ENCODE measurements at places on chromosomes 6 and 20.

DNA sequence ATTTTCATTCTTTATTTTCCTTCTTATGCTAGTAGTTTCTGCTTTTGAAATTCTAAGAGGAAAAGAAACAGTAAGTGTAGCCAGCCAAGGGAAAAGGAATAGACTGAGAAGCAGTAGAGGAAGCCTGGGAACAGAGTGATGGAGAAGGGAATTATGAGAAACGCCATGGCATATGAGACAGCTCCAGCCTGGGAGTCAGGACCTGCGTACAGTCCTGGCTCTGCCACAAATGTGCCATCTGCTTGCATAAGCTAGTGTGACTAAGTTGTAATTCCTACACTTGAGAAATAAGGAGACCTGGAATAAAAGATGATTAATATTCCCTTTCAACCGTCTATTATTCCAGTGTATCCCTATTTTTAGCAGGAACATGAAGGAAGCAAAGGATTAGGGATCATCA lies 47.5 kb downstream of the OSTM1 start:
- DNase-seq: no peak

DNA sequence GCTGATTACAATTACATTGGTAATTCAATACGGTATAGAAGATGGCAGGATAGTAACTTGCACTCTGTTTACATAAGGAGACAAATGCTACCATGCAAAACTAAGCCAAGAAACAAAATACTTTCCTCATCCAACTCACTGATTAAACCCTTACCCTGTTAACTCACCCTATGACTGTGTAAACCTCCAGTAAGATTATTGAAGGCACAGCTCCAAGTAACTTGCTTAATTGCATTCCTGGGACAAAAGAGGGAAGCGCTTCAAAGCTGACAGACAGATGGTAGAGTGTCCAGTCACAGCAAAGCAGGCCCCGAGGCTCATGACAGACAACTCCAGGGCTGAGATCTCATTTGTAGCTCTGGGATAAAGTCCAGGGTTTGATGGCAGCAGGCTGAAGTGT lies 6.9 kb upstream of the KIF16B start:
- DNase-seq: no peak

DNA sequence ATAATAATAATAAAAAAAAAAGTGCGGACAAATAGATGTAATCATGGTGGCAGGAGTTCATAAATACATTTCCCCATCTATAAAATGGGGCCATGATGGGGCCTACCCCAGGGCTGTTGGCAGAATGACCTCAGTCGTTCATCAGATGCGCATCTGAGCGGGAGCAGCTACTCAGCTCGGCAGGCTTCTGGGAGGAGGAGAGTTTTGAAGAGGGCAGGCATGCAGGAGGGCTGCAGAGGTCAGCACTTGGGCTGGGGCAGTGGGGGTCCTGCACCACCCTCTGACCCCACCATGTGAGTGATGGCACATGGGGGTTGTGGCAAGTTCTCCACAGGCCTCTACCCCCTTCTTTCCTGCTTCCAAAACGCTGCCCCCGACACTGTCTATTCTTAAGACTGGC lies 373.5 kb downstream of the ZFAND3 start:
- no peak for DNase-seq

DNA sequence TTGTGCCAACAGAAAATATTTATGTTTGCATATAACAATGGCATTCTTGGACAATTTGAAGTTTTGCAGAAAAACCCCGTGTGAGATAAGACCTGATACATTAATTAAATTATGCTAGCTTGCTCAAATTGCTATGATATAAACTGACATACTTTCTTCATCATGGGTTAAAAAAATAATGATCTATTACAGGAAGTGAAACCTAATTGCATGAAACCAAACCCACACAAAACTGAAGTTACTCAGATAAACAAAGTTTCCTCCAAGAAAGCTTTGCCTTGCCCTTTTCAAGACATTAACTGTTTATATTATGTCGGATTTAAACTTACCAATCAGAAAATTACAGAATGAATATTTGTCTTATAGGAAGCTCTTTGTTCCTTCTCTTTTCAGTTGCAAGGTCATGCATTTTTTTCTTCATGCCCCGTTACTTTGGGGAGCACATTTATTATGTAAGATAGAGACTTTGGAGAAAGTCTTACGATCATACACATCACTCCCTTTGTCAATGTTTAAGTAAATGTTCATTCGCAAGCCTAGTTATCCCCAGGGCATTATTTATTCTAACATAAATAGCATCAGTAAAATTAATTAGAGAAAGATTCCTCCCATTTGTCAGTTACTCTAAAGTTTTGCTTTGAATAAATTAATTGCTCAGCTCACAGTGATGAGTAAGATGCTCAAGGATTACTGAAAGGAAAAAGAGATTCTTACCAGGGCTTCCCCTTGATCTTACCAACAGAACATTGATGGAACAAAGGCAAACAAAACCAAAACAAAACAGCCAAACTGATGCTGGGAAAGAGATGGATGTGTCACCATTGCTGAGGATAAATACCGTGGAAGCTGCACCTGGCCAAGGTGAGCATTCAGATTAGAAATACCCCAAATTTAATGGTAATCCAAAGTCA lies 14.8 kb upstream of the TMEM244 start:
- DNase-seq: no peak

GRCh38 chr6:98695091-98695801 lies 139.1 kb upstream of the POU3F2 start:
- no peak for DNase-seq

- no peak for DNase-seq
Measured at GRCh38 chr6:155623450-155624178, 168.0 kb upstream of the NOX3 start.

- DNase-seq: no peak
Measured at GRCh38 chr20:58583176-58583575, 67.9 kb upstream of the STX16 start.

DNA sequence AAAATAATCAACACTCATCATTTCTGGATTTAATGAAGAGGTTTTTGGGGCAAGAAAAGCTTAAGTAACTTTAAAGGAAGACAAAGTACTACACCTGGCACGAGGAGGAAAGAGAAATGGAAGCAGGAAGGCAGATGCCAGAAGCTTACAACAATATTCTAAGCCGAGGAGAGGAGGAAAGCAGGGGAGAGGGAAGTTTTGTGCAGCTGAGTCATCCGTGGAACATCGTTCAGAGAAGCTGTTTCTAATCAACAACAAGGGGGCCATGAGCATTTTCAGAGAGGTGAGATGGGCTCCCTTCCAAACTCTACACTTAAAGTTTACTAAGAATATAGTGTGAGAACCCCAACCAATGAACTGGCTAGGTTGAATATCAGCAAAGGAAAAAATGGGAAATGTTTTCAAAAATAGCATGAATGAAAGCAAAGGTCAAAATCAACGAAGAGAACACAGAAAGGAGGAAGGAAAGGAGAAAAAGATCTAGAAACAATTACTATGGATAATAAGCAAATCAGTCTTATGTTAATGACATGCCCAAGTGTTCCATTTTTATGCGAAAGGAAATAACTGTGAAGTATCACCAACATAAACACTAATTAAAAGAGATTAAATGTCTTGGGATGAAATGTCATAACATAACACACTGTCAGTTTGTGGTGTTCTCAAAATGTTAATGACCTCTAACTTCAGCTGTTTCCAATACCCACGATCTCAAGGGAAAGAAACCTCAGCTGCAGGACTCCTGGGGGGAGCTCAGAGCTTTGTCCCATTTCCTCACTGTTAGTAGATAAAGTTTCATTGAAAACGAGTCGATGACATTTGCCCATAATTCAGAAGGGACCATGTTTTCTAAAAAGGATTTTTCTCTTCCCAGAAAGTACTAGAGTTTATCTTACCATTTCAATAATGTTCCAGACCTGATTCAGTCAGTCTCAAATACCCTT lies 203.4 kb upstream of the STXBP5 start:
- no peak for DNase-seq

GRCh38 chr20:41047975-41048305 lies 19.3 kb downstream of the TOP1 start:
- DNase-seq: no peak

GRCh38 chr6:3540253-3540820 lies 83.5 kb upstream of the SLC22A23 start:
- no peak for DNase-seq
